ENCODE measurements at places on chromosomes 6 and 20.

DNA sequence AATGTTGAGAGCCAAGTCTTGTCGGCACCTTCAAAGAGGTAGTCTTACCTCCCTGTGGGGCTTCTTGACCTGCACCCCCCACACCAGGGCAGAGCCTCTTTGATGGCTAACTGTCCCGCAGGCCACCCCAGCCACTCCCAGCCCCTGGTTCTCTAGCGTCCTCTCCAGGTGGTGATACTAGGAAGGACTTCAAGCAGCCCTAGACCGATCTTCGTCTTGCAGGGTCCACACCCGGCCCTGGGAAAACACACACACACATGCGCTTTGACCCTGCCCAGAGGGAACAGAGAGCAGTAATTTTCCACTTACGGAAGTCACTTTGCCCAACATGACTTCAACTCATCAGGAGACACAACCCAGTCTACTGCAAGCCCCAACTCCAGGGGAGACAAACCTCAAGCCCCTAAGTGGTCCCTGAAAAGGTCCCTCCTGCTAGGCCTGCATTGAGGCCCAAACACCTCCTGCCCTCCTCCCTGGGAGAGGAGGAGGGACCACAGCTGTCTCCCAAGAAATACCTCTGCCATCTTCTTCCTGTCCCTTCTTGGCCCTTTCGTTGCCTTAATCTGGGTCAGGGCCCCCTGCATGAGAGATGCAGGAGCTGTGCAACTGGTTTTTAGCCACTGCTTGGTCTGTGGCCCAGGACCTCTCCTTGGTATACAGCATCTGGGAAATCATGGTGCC lies 2.9 kb upstream of the BPIFB1 start:
- no peak for DNase-seq

- peak; percentile 51 for DNase-seq
These were observed at the start of gene HLA-DRA for GRCh38 chr6:32439602-32440214. TSS of gene HLA-DRA (plus strand) at chr6:32439887. CDS start at chr6:32439951, 64 bp downstream.

DNA sequence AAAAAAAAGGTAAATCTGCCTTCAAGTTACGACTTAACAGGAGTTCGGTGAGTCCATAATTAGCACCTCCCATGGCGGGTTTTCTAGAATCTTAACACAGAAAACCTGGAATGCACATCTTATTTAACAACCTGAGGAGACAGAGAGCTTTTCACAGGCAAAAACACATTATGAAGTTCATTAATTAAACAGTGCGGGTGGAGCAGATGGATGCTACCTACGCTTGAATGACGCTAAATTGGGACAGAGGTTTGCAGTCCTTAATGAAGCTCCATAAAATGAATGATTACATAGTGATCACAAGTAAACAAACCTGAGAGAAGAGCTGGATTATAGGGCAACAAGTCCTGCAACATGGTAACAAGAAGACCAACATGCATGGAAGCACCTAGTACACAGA lies 81.0 kb downstream of the INSM1 start:
- DNase-seq, result no peak

DNA sequence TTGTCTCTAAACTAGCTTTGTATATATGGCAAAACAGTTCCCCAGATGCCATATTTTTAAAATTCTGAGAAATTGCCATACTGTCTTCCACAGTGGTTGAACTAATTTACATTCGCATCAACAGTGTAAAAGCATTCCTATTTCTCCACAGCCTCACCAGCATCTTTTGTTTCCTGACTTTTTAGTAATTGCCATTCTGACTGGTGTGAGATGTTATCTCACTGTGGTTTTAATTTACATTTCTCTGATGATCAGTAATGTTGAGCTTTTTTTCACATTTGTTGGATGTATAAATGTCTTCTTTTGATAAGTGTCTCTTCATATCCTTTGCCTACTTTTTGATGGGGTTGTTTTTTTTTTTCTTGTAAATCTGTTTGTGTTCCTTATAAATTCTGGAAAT lies 1222.7 kb upstream of the CITED2 start:
- no peak for DNase-seq

GRCh38 chr6:138088326-138088762 lies 18.9 kb downstream of the PERP start:
- peak; percentile 94 for DNase-seq

- DNase-seq, result no peak
These were observed 825.3 kb upstream of the GJE1 start for GRCh38 chr6:141307309-141307998.

GRCh38 chr6:69768664-69769063 lies 28.1 kb downstream of the LMBRD1 start:
- DNase-seq, result no peak

- DNase-seq, result peak; percentile 44
These were observed 465.3 kb downstream of the BMP2 start for GRCh38 chr20:7232796-7233195.

DNA sequence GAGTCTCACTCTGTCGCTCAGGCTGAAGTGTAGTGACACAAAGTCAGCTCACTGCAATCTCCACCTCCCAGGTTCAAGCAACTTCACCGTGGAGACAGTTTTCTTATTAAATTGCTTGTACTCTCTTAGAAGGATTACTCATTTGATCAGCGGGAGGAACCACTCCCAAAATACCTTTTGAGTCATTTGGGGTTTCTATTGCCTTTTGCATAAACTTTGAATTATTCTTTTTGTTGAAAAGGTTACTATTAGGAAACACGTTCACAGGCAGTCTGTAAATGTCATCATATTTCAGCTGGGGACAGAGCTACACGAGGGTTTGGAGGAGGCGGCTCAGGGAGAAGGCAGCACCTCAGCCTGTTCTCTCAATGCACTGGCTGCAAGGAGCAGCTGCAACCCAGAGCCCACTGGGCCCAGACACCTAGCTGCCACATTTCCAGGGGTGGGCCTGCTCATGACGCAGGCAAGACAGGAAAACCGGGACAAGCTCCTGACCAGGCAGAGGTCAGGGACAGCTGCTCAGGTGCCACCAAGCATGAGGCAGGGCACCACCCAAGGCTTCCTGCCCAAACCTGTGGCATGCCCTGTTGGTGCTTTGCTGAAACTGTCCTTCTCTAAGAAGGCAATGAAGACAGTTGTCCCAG lies 205.9 kb downstream of the BMP7 start:
- DNase-seq, result peak; percentile 42

- DNase-seq, result peak; percentile 65
These were observed 38.5 kb downstream of the SOD2 start for GRCh38 chr6:159654483-159655098.

GRCh38 chr6:141513830-141514229 lies 618.9 kb upstream of the GJE1 start:
- DNase-seq, result no peak

GRCh38 chr6:52388790-52389189 lies 26.8 kb downstream of the PAQR8 start:
- DNase-seq, result no peak

DNA sequence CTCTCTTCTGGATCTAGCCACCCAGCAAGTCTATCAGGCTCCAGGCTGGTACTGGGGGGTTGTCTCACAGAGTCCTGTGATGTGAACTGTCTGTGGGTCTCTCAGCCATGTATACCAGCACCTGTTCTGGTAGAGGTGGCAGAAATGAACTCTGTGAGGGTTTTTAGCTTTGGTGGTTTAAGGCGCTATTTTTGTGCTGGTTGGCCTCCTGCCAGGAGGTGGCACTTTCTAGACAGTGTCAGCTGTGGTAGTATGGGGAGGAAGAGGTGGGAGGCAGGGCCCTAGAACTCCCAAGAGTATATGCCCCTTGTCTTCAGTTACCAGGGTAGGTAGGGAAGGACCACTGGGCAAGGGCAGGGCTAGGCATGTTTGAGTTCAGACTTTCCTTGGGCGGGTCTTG lies 75.8 kb downstream of the SNAP91 start:
- DNase-seq, result no peak

DNA sequence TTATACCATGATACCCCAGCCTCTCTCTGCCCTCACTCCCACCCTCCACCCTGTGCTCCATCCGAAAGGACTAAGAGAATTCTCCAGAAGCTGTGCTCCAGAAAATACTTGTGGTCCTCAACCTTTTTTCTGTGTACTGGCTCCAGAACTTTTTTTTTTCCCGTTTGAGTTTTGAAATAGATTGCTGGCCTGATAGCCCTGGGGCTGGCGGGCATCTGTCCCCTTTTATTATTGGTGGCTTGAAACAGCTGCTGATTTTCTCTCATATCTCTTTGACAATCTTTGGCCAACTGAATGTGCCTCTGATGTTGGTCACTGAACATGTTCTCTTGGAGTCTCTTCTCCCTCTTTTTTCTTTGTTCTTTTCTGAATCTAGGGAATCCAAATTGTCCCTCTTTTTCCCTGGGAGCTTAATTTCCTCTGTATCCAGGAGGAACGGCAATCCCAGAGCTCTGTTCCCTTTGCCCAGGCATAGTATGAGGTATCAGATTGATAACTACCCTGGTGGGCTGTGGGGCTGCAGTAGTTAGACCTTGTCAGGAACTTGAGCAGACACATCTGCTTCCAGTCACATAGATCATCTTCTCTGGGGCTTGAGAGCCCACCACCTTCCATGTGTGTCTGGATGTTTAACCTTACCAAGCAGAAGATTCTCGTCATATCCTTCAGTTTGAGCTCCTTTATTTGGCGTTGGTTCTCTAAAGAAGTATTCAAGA lies 1.6 kb downstream of the PPARD start:
- no peak for DNase-seq

- no peak for DNase-seq
These were observed 11.7 kb downstream of the MANEA start for GRCh38 chr6:95589067-95589466.

- DNase-seq, result no peak
These were observed 383.2 kb downstream of the CD83 start for GRCh38 chr6:14500809-14501208.

Data from epithelial cell of esophagus (primary cell).